ENCODE measurements at places on chromosomes 3 and 15. TPM values are rescaled to one million over a fixed set of nuclear protein-coding genes. Genes with fewer than 3 reads are reported as not detected.

The CLDN1 gene
- not detected for total RNA-seq

The SLC51A gene
- not detected for total RNA-seq

GRCh38 chr15:99717161-99718009, 15.9 kb downstream of the LYSMD4 start:
- no peak for DNase-seq

- no peak for DNase-seq
Observed at GRCh38 chr15:59516655-59517461, 78.9 kb downstream of the FAM81A start.

- no peak for DNase-seq
Observed at GRCh38 chr3:36991923-36992805, 767 bp downstream of the EPM2AIP1 start.

DNA sequence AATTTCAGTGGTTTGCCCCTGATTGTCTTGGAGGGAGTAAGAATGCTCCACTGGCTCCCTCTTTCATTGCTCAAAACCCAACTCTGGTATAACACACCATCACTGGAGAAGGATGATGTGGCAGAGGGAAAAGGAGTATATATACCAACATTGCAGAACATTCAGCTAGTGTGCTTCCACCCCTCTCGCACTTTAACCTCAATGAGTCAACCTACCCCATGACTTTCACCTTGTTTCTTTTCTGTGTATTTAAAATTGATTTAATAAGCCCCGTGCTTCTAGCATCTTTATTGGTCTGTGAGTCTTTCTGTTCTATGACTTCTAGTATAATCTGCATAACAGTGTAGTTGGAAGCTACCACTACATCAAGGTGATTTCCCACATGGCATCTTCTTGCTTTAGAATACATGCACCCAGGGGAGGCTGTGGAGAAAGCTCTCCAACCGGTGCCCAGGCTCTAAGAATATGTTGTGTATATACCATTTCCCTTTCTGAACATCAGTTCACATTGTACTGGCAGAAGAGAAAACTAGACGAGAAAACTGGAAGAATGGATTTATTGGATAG, 595.1 kb upstream of the TGFBR2 start:
- no peak for DNase-seq

Measured in activated B cell treated with CpG ODN at 0.5 μM for 24 hours (primary cell).